ENCODE measurements at places on chromosomes 13 and 19.

GRCh38 chr19:7636691-7637373 is at the start of gene STXBP2:
TSS of gene STXBP2 (plus strand) at chr19:7637110. CDS start at chr19:7637150, 40 bp downstream.
- DNase-seq: peak; percentile 17

DNA sequence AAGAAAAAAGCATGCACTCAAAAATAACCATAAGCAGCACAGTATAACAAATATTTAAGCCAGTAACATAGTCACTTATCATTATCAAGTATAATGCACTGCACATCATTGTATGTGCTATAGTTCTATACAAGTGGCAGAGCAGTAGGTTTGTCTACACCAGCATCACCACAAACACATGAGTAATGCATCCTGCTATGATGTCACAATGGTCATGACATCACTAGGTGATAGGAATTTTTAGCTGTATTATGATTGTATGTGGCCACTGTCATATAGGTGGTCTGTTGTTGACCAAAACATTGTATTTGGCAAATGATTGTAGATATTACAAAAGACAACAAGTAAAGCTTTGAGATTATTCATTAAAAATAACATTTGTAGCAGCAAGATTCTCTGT is 860.7 kb upstream of the GPC6 start:
- no peak for DNase-seq

- DNase-seq: no peak
Observed at GRCh38 chr13:43666403-43666802, 120.4 kb downstream of the ENOX1 start.

DNA sequence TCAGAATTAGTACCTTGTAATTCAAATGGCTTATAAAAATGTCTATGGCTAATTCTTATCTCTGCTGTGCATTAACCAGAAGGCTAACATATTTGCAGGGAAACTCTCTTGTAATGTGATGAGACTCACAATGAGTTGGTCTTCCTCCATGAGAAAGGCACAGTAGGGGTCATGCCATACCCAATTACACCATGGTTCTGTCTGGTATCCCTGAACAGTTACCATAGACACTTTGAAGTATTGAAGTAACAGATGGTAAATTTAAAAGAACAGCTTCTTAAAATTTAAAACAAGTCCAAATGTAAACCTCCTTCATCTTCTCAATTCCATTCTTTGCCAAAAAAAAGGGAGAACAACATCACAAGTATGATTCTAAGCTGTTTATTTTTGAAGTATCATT is 22.6 kb upstream of the SLAIN1 start:
- DNase-seq: no peak

- no peak for DNase-seq
Observed at GRCh38 chr19:54035215-54036178, 28.2 kb downstream of the VSTM1 start.

DNA sequence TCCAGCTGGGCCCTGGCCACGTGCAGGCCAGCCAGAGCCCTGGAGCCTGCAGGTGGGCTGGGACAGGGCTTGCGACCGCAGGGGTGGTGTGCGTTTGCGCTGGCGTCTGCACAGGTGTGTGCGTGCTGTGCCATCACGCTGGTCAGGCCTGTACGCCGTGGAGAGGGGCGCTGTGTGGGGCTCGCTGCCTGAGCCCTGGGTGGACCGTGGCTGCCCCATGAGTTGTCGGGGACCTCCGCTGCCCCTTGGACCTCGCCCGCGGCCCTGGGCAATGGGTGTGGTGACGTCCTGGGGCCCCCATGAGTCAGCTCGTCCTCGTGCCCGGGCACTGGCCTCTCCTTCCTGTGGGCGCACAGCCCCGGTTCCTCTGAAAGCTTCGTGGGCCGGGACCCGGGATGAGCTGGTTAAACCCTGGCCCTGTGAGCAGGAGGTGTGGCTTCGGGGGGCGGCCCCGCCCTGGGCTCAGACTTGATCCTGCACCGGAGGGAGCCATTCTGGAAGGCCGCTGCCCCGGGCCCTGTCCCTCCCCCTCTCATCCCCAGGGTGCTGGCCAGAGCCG is 6.8 kb downstream of the CSNK1G2 start:
- no peak for DNase-seq

DNA sequence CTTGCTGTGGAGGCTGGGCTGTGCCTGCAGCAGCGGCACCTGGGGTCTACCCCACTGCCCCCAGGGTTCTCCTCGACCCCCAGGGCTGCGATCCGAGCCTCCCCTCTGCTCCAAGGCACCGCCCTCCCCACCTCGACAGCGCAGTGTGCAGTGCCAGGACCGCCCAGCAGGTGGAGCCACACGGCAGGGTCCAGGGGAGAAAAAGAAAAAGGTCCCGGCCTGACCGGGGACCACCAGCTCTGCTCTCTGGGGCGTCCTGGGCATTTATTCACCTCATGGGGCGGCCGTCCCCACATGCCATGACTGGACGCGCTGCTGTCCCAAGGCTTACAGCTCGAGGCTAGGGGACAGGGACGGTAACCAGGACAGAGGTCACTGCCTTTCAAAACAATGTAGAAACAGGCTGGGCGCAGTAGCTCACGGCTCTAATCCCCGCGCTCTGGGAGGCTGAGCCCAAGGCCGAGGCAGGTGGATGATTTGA is 10.6 kb downstream of the REXO1 start:
- DNase-seq: no peak

DNA sequence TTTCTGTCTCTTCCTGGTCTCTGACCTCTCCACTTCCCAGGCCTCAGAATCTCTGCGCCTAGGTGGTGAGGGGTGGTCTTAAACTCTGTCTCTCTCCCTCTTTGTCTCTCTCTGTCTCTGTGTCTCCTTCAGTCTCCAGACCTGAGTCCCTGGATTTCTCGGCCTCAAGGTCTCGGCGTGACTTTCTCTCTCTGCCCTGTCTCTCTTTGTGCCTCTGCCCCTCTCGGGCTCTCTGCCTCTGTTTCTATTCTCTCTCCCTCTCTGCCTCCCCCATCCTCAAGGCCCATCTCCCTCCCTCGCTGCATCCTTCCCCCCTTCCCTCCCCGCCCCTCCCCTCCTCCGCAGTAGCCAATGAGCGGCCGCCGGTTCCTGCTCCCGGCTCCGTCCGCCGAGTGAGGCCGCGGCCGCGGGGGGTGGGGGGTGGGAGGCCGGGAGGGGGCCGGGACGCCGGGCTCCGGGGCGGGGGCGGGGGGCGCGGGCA is at the start of gene CACNG7:
Gene CACNG7, plus strand, starts transcription at position 344 of the 481 bp plus-strand sequence. CDS start 3,554 bp downstream, outside the sequence.
- DNase-seq: no peak

DNA sequence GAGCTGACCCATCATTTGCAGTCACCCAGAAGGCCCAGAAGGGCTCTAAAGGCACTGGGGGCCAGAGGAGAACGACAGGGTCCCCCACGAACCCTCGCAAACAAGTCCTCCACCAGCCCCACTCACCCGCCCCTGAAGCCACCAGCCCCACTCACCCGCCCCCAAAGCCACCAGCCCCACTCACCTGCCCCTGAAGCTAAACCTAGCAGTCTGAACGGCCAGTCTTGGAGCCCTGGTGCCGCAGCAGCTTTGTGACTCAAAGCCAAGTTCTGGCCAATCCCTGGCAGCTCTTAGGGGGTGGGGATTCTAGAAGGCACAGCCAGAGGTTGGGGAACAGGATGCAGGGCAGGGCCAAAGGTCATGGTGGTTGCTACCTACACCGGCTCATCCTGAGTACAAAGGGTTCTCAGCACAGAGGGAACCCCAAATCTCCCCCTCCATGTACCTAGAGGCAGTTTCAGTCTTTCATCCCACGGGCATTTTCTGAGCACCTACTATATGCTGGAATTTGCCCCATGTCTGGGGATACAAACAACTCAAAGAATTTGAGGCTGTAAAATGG is at the start of gene IQCN:
Gene IQCN, minus strand, starts transcription at position 234 of the 562 bp plus-strand sequence. CDS start 4,974 bp downstream, outside the sequence.
- DNase-seq: no peak

DNA sequence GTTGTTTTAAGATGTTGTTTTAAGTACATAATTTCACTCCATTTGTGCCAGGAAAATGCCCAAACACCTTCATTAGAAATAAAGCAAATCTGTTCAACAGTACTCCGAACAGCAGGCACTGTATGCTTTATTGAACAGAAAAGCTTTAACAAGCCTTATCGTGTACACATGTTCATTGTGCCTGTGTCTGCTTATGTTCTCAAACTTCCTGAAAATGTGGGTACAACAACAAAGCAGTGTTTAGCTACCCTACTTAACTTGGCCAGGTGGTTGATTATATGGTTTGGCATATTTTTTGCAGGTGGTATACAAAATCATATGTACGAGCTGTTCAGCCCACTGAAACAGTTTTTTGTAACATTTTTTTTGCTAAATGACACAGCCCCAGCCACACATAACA is 718.0 kb downstream of the DACH1 start:
- DNase-seq: no peak

GRCh38 chr13:30648522-30649012 is 30.8 kb downstream of the USPL1 start:
- DNase-seq: no peak

DNA sequence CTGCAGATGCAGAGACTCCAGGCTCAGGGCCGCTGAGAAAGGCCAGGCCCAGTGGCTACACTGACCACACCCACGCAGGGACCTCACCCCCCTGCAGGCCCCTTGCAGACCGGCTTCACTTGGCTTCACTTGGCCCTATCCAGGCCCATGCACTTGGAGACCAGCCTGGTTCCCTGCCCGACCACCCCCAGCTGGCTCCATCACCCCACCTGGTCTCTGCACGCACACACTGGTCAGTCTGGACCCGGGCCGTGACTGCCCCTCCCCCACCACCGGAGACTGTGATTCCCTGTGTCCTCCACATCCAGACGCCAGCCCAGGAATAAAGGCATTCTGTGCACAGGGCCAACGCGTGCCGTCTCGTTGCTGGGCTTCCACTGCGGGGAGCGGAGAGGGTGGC is 4.9 kb upstream of the EBI3 start:
- DNase-seq: no peak

DNA sequence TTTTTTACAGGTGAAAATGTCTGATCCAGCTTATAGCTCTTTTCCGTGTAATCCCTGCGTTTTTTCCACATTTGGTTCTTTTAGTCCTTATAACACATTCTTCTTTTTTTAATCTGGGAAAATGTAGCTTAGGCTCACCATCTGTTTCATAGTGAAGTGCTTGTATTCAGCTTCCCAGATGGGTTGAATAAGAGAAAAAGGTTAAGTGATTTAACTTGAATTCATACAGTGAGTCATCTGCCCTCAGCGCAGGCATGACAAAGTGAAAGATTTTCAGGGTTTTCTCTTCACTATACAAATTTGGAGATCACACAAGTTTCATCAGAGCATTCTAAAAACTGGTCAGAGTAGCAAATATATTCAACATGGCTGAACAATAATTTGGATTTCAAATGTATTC is 224.8 kb downstream of the SPRY2 start:
- DNase-seq: no peak

DNA sequence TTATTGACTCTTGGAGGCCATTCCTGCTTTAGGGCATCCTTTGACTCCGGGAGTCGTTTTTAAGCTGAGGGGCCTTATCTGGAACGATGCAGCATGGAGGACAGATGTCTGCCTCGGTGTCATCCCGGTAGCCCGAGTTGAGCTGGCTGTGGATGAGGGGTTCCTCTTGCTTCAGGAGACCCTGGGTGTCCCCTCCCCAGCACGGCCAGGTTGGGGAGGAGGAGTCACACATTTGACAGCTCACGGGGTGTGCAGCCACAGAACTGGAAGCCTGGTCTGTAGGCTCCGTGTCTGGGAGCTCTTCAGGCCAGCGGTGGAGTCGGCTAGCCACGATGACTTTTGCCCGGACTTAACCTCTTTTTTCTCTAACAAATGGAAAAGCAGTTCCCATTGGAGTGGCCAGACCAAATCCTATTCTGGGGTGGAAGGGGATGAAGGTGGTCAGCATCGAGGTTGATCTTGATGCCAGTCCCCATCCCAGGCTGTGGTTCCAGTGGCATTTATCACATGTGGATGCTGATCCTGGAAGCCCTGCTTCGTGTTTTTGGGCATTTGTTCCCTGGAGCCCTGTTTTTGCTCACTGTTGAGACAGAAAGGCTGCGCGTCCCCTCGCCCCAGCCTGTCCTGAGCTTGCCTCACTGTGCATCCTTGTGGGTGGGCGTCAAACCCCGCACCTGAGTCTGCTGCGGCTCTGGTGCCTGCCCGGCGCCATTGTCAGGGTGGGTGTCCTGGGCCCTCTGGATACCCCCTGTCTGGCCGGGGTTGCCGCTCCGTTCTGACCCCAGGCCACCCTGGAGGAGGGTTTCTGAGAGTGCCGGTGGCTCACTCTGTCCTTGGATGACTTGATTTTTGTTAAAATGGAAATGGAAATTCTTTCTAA is 12.0 kb downstream of the TFDP1 start:
- no peak for DNase-seq

DNA sequence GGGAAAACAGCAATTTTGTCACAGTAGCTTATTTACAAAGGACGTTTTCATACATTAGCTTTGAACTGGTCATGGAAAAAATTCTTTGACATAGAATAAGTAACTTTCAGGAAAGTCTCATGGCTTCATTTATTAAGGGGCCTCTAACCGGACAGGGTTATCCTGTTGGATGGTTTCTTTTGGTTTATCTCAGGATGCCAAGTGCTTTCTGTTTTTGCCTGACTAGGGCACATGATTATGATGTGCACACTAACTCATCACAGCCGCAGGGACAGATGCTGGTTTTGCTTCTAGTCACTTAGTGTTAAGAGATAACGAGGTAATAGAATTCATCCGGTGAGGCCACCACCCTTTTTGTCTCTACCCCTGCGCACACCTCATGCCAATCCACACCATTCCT is 53.0 kb downstream of the TGDS start:
- DNase-seq: no peak

- DNase-seq: no peak
Observed at GRCh38 chr19:18669524-18669817, 14.0 kb upstream of the CRTC1 start.

DNA sequence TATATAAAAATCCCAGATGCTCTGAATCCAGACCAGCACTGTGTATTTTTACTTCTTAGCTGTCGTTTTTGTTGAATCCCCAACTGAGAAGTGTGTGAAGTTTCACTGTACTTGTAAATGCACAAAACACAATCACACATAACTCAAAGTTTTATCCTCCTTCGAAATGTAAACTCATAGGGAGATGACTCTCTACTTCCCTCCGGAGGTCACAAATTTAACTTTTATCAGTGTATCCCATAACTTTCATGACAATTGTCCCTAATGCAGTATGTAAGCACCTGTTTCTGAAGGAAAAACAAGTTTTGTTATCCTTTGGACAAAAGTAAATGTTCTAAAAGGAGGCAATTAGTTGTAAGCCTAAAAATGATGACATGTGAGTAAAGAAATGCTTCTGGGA is 665.0 kb upstream of the SLITRK6 start:
- no peak for DNase-seq

- no peak for DNase-seq
Observed at GRCh38 chr13:19183676-19184075, 2.1 kb upstream of the TUBA3C start.

GRCh38 chr13:99053636-99054233 is 75.9 kb upstream of the DOCK9 start:
- DNase-seq: no peak

- no peak for DNase-seq
Observed at GRCh38 chr13:106867249-106867648, 299.3 kb upstream of the ARGLU1 start.
